GM23338 (cell line): ENCODE measurements at places on chromosomes 16 and 17.

DNA sequence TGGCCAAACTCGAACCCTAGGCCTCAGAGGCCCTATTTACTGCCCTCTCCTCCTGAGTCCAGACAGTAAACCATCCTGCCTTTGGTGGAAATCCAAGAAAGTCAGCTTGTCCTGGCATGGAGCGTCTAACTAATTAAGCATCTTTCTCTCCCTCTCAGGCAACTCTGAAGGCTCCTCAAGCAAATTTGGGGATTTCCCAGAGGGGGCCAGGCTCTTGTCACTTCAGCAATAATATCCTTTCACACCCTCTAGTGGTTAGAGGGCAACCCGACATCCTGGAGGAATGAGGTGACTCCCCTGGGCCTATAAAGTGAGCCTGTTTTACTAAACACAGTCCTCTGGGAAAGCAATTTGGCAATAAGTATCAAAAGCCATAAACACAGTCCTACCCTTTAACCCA, 60.4 kb downstream of the NOG start:
- DNase-seq = peak; percentile 93

DNA sequence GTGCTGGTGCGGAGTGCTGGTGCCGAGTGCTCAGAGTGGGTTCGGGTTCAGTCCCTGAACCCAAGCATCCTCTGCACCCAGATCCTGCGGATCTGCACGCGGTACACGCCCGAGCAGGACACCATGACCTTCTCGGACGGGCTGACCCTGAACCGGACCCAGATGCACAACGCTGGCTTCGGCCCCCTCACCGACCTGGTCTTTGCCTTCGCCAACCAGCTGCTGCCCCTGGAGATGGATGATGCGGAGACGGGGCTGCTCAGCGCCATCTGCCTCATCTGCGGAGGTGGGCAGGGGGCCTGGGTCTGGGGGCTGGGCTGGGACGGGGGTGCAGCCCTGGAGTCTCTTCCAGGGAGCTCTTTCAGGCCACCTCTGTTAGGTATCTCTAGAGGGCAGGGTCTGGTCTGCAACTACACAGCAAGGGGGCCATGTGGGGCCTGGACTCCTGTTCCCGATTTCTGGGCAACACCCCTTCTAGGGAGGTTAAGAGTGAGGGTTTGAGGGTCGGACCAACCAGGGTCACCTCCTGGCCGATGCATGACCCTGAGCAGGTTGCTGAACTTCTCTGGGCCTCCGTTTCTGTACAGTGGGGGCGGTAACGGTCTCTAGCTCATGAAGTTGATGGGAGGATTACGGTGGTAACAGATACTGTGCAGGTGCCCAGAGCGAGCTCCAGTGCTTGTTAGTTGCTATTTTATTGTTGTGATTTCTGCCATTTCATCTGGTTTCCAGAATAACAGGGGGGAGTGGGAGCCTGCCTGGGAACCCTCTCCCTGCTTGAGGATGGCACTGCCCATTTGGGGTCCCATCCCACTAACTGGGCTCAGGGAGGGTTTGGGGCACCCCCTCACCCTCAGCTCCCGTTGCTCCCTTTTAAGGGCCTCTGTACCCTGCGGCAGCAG, 10.1 kb downstream of the GJD3 start:
- DNase-seq = no peak

GRCh38 chr17:27566671-27567562, 64.1 kb upstream of the LGALS9 start:
- no peak for DNase-seq

- DNase-seq = no peak
Measured at GRCh38 chr17:77735566-77736198, 222.8 kb upstream of the TNRC6C start.

GRCh38 chr16:48536614-48537200, 73.3 kb downstream of the N4BP1 start:
- no peak for DNase-seq

DNA sequence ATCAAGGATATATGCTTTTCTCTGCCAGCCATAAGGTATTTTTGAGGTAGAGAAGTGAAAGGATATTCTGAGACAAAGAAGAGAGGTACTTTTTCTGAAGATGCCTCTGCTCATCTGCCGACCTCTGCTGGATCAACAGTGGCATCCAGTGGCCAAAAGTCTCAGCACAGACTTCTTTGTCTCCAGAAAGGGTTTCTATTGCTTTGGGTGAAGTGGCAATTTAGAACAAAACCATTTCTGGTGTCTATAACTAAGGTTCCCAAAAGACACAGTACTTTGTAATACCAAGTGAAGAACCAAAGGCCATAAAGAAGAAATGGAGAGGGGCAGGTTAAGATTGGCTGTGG, 155.2 kb upstream of the C17orf78 start:
- DNase-seq = peak; percentile 60

GRCh38 chr17:61065263-61065773, 334.3 kb upstream of the TBX2 start:
- peak; percentile 25 for DNase-seq

DNA sequence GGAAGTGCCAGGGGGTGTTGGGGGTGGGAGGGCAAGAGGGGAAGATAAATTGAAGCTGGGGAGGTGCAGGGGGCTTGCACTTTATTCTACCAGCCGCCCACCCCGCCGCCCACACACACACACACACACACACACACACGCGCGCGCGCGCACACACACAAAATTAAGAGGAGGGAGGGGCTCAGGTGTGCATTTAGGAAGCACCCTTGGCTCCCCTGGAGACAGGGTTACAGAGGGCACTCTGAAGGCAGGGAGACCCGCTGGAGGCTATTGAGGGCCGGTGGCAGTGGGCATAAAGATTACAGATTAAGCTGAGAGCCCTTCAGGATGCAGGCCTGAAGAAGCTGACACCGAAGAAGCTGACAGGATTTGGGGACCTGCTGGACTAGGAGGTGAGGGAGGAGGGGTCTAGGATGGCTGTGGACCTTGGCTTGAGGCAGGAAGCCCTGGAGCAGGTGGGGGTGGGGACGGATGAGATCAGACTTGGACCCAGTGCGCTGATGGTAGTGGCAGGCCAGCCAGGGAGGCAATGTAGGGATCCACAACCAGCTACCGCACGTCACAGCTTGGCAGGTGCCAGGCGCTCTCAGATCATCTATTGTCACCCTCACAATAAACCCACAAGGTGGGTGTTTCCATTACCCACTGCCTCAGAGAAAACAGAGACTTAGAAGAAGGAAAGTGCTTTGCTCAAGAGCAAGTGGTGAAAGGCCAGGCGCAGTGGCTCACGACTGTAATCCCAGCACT, 772 bp upstream of the SAMD14 start:
- DNase-seq = peak; percentile 81

- no peak for DNase-seq
Measured at GRCh38 chr17:3260163-3260562, 38.0 kb downstream of the OR3A1 start.

GRCh38 chr17:9203771-9204425, 182.6 kb downstream of the NTN1 start:
- no peak for DNase-seq

GRCh38 chr17:6555331-6556120, 829 bp downstream of the PITPNM3 start:
- peak; percentile 78 for DNase-seq

GRCh38 chr16:56640076-56640475, 1.6 kb downstream of the MT1A start:
- no peak for DNase-seq

DNA sequence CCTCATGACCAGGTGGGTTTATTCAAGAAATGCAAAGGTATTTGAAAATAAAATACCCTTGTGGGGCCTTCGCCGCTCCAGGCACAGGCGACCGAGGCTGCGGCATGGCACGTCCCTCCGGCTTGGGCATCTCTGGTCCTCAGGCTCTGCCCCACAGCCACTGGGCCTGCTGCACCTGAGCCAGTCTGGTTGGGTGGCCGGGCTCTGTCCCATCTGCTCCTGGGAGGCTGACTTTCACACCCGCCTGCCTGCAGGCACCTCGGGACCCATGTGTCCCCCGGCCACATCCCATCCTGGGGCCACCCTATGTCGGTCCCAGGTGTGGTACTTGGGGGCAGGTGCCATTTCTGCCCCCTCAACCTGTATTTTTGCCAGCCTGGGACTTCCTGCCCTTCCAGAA, 20.9 kb downstream of the OSBPL7 start:
- no peak for DNase-seq

- DNase-seq = no peak
Measured at GRCh38 chr17:61461586-61461966, 9.4 kb downstream of the TBX4 start.

GRCh38 chr16:74773446-74774222, 986 bp downstream of the FA2H start:
- no peak for DNase-seq

DNA sequence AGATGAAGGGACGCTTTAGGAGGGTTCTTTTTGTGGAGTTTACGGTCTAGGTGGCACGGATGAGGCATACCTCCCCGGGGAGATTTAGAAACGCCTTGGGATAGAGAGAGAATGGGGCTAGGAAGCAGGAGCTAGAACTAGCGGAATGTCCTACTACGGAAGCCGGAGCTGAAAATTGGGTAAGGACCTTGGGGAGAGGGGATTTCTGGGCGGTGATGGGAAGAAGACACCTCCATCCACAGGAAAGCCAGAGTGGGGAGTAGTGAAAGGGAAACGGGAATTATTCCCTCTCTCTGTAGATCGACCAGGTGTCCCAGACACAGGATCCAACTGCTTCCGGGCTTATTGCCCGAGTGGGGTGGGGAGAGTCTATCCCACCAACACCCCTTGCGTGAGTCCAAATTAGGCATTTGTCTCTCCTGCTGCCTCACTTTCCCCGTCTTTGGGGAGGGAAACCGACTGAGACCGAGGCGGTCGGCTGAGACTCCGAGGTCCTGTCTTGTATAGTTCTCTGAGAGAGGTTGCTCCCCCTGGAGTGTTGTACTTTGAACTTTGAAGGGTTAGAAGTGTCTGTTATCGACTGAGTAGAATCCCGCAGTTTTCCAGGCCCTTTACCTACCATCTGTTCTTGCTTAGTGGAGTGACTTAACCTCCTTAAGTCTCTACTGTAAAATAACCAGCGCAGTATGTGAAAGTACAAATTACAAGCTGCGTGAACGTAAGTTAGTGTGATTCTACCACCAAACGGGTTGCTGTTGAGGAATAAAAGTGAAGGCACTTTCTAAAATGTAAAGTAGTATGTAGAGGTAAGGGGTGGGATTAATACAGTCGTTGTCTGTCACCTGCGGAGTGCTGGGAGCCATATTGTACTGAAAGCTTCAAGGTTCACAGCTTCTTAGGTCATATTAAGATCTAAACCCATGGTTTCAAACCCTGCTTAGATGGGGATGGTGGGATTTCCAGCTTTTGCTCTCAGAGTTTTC, 1.0 kb downstream of the RSPRY1 start:
- DNase-seq = peak; percentile 39

GRCh38 chr17:59366040-59366757, 34.7 kb downstream of the YPEL2 start:
- peak; percentile 93 for DNase-seq

DNA sequence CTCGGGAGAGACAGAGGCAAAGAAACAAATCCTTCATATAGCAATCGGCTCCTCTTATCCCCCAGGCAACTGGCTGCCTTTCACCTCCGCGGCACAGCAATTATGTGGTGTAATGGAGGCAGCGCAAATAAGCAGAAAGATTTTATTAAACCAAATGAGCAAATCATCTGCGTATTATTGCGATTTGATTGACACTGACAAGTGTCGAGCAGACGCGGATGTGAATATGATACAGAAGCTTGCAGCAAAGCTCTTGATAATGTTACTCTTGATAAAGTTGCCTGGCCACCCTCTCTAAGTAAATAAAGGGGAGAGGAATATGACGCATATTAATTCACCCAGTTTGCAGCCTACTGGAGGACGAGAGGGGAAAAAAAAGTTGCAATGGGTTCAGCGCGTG, 26.5 kb upstream of the AKTIP start:
- no peak for DNase-seq

GRCh38 chr17:3771140-3771539, 29.8 kb downstream of the ITGAE start:
- DNase-seq = no peak

- no peak for DNase-seq
Measured at GRCh38 chr16:23080329-23080728, 68.9 kb downstream of the USP31 start.

- no peak for DNase-seq
Measured at GRCh38 chr16:79721270-79721669, 120.7 kb upstream of the MAF start.

- DNase-seq = peak; percentile 31
Measured at GRCh38 chr17:16297367-16298139, 55.7 kb downstream of the CENPV start.

DNA sequence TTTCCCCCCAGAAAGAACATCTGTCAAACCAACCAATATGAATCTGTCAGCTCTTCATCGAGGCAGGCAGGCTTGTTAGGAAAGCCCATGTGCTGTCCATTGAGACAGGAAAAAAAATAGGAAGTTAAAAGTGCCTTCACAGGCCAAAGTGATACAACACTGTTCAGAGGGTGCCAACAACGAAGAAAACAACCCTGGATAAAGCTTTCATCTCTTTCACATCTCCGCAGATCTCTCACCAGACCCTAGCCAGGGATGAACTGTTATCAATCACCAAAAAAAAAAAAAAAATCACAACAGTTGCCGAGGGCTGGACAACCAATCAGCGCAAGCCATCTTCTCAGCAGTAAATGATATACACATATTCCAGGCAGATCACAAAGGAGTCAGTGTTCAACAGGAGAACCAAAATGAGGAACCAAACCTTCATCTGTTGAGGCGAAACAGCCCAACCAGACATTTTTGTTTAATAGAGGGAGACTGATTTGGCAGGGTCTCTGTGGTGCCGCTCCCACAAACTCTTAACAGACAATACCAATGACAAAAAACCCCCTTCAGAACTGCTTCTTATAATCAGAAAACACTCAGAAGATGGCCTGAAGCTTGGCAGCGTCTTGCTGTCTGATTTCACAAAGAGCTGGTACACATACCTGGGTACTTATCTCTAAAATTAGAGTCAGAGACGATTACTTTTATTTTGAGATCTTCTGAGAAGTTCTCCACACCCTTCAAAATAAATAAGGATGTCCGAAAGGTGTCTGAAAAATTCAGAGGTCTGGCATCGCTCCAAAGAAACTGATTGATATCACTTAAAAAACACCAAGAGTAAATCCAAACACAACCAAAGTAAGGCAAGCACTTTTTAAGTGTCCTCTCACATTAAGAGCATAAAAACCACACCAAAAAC, 1.8 kb downstream of the MAP3K14 start:
- DNase-seq = no peak

DNA sequence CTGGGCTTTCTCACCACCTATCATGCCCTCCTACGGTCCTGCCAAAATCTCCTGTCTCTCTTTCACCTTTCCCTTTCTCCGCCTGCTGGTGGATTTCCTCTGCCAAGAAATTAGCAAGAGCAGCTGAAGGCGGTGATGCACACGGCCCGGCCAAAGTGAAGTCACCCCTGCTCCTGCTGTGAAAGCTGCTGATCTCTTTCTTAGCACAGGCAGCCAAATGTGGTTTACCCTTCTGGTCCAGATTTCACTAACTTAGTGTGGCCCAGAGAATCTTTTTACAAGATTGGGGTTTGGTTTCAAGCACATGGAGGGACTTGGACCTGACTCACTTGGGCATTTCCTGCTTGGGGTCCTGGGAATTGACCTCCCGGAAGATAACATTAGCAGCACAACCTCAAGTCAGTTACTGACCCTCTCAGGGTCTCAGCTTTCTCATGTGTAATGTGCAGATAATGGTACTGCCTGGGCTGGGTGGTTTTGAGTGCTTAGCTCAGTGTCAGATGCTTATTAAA, 155.7 kb downstream of the SOCS1 start:
- peak; percentile 68 for DNase-seq
